ENCODE measurements at places on chromosomes 11 and 22. TPM values are rescaled to one million over a fixed set of nuclear protein-coding genes. Genes with fewer than 3 reads are reported as not detected.

TMEM86A gene
- total RNA-seq: 1.2 TPM

GLB1L2 gene
- 0.70 TPM for total RNA-seq

SCN4B gene
- total RNA-seq: not detected

MUC15 gene
- not detected for total RNA-seq

ZNF214 gene
- 2.0 TPM for total RNA-seq

THAP7 gene
- total RNA-seq: 34.0 TPM

CBLIF gene
- total RNA-seq: not detected

BTBD18 gene
- total RNA-seq: not detected

VWA5A gene
- 7.2 TPM for total RNA-seq
